ENCODE measurements at places on chromosomes 16 and 17. TPM values are rescaled to one million over a fixed set of nuclear protein-coding genes. Genes with fewer than 3 reads are reported as not detected.
A peak's percentile ranks its signal among the peaks of the same experiment; 100 is the strongest.

- no peaks in the 10 kb centered on the region for H3K36me3 ChIP-seq
- H3K4me3 ChIP-seq, result no peak overlapping the region
- no peaks in the 10 kb centered on the region for H3K27me3 ChIP-seq
- peaks cover 7% of the 10 kb centered on the region for H3K4me1 ChIP-seq
Observed at GRCh38 chr16:88711750-88712340, 5.5 kb downstream of the CTU2 start.

GRCh38 chr16:62712566-62712965 lies 676.3 kb upstream of the CDH8 start:
- H3K4me3 ChIP-seq, result no peak overlapping the region
- H3K4me1 ChIP-seq, result peaks cover 6% of the 10 kb centered on the region
- DNase-seq, result no peak
- no peak overlapping the region for H3K27ac ChIP-seq

DNA sequence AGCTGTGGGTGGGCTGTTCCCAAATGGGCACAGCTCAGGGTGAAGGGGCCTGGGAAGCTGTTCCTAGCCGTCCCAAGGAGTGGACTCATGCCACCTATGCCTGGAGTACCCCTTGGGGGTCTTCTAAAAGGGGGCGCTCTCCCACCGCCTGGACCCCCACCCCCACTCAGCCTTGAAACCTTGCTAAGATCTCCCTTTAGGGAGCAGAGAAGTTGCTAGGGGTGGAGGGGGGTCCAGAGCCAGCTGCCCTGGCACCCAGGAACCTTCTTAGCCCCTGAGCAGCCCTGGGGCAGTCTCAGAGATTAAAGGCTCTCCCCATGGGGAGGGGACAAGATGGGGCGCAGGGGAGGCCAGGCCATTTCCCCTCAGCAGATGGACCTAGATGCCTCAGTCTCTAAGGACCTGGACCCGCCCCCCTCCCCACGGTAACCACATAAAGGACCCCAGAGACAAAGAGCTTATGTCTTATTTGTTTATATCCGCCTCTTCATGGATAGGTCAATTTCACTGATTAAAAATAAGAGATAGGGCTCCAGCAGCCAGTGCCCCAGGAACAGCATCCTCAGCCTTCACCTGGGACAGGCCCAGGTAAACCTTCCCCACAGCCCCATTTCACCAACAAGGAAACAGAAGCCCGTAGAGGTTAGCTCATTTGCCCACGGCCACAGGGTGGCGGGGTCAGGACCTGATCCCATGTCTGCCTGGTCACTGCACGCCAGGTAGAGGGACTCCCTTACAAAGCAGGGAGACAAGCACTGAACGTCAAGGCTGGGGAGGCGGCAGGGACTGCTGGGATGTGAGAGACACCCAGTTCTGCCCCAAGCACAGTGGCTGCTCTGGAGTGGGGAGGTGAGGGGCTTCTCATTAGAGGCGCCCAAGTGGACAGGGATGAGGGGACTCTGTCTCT lies 3.4 kb downstream of the MTSS2 start:
- H3K27ac ChIP-seq, result no peak overlapping the region
- peaks cover 29% of the 10 kb centered on the region for H3K4me1 ChIP-seq
- DNase-seq, result no peak
- peak overlapping the region; percentile 83 for H3K4me3 ChIP-seq
- no peaks in the 10 kb centered on the region for H3K36me3 ChIP-seq

GRCh38 chr16:66551348-66551759 lies 1.0 kb upstream of the CKLF start:
- H3K27ac ChIP-seq, result peak overlapping the region; percentile 24
- peaks cover 18% of the 10 kb centered on the region for H3K36me3 ChIP-seq
- no peaks in the 10 kb centered on the region for H3K27me3 ChIP-seq
- H3K4me1 ChIP-seq, result peaks cover 77% of the 10 kb centered on the region

Gene PCGF2
- total RNA-seq, result 116 TPM

Gene NHLRC4
- 0.86 TPM for total RNA-seq

Gene MILR1
- not detected for total RNA-seq

DNA sequence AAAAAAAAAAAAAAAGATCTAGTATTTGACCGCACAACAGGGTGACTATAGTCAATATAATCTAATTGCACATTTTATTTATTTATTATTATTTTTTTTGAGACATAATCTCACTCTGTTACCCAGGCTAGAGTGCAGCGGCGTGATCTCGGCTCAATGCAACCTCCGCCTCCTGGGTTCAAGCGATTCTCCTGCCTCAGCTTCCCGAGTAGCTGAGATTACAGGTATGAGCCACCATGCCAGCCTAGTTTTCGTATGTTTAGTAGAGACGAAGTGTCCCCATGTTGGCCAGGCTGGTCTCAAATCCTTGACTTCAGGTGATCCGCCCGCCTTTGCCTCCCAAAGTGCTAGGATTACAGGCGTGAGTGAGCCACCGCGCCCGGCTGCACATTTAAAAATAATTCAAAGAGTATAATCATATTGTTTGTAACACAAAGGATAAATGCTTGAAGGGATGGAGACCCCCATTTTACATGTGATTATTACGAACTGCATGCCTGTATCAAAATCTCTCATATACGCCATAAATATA lies 794 bp downstream of the ANKS3 start:
- H3K27me3 ChIP-seq, result no peaks in the 10 kb centered on the region
- DNase-seq, result no peak
- H3K4me1 ChIP-seq, result peaks cover 22% of the 10 kb centered on the region
- H3K4me3 ChIP-seq, result peak overlapping the region; percentile 99
- no peak overlapping the region for H3K27ac ChIP-seq
- H3K36me3 ChIP-seq, result no peaks in the 10 kb centered on the region
